ENCODE measurements at places on chromosomes 5 and 9.

DNA sequence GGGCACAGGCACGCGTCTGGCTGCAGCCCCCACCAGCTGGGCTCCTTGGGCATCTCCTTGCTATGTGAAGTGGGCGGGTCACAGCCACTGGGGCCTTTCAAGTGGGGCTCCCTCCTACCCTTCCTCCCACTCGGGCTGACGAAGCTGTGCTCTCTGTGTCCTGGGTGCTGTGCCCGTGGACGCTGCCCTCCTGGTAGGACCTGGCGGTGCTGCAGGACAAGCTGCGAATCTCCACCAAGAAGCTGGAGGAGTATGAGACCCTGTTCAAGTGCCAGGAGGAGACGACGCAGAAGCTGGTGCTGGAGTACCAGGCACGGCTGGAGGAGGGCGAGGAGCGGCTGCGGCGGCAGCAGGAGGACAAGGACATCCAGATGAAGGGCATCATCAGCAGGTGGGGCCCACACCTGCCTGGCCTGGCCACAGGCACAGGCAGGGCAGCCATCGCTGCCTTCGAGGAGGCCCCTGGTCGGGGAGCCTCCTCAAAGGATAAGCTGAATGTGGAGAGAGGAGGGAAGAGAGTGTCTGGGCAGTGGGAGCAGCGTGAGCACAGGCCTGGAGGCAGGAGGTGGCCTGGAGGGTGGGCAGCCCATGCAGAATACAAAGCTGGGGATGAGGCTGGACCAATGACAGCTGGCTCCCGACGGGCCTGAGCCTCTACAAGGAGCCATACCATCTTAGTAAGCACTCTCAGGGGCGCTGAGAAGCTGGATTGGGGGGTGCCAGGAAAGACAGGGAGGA is 124.7 kb downstream of the DAB2IP start:
- no peak for DNase-seq

DNA sequence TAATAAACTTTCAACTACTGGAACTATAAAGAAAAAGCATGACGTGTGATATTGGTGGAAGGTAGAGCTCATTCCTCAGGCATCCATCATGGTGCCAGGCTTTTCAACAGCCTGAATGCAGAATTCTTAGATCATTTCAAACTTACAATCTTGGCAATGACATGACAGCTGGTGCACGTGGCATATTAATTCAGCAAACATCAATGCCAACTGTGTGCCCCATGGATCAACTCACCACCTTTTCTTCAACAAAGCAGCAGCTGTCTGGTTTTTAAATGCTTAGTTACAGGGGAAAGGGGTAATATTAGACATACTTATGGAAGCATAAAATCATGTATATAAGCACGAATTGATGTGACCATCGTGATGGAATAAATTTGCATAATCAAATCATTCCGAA is 56.0 kb upstream of the OR13F1 start:
- no peak for DNase-seq

DNA sequence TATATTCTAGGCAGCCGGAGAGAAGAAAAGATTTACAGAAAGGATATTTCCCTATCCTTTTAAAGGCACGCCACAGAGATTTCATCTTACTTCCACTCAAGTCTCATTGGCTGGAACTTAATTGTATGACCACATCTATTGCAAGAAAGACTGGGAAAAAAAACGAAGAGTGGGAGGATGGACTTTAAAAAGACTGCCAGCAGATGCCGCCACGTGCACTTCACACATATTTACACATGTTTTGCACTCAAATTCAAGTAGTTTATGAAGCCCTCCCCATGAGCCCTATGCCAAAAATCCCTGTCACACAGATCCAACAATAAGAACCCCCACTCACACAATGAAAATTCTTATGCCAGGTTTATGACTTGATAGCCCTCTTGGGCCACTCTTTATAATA is 138.5 kb upstream of the TYRP1 start:
- no peak for DNase-seq

DNA sequence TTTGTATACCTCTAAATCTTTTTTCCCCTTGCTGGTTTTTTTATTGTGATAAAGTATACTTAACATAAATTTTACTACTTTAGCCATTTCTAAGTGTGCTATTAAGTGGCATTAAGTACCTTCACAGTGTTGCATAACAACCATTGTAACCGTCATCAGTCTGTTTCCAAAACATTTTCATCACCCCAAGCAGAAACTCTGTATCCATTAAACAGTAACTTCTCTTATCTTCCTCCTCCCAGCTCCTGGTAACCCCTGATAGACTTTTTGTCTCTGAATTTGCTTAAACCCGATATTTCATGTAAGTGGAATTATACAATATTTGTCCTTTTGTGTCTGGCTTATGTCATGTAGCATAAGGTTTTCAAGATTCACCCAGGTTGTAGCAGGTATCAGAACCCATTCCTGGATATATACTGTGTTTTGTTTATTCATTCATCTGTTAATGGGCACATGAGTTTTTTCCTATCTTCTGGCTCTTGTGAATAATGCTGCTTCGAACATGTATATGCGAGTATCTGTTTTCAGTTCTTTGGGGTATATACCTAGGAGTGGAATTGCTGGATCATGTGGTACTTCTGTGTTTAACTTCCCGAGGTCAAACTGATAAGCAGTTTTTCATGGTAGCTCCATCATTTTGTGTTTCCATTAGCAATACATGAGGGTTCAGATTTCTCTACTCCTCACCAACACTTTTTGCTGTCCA is 66.4 kb downstream of the EHMT1 start:
- DNase-seq = no peak

DNA sequence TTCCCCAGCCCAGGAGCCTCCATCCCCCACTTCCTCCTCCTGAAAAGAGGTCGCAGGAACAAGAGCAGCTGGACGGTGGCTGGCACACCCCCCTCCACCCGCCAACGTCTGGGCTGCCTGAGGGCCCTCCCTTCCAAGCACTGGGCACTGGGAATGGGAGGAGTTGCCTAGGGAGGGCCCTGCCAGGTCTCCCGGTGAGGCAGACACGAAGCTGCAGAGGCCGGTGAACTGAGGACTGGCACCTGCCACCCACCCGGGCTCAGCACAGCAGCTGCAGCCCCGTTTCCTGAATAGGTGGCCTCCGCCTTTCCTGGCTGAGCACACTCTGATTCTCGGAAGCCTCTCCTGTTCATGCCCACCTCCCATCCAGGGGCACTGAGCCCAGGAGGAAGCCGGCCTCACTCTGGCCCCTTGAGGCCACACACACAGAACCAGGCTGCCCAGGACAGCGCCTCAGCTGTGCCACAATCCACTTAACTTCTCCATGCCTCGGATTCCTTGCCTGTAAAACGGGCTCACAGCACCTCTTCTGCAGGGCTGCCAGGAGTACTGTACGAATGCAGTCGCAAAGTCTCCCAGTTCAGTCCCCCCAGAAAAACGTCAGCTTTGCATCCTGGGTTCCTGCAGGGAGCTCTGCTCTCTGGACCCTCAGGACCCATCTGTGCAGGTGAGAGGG is 1.3 kb downstream of the NPDC1 start:
- DNase-seq = no peak

- no peak for DNase-seq
Observed at GRCh38 chr5:148972974-148973374, 89.9 kb downstream of the SH3TC2 start.

DNA sequence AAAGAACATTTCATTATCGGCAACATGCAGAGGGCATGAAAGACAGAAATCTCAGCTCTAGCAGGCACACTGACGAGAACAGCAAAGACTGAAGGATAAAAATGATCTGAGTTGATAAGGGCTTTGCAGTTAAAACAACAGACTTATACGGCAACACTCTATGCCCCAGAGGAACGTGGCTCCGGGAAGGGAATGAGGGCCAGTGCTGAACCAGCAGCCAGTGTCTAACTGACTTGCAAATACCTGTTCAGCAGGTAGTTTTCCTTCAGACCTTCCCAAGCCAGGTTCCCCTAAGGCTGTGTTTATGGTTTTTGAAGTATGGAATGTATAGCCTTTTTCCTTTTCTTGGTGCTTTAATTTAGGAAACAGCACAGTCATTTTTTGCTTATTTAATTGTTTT is 121.3 kb upstream of the CDH18 start:
- no peak for DNase-seq

GRCh38 chr9:3863111-3863528 is 337.3 kb upstream of the RFX3 start:
- DNase-seq = peak; percentile 83

DNA sequence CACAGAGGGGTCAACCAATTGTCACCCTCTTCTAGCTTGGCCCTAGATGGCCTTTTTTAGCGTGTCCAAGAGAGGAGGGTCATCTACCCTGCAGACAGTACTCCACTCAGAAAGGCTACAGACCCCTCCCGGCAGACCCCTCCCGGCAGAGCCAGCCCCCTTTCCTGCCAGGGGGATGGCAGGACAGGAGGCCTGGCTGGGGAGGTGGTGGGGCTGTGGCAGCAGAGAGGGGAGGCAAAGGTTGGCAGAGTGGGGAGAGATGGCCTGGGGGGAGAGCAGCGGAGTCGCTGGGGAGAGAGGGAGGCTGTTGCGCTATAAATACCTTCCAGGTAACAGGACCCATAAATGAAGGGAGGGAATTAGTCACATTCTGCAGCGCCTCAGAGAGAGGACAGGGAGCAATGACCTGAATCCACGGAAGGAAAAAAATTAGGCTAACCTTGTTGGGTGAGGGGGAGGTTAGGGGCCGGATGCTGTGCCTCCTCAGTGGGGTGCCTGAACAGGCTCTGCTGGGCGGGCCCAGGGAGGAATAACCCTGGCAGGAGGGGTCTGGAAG is 32.9 kb upstream of the PSD2 start:
- no peak for DNase-seq

GRCh38 chr5:13625616-13626198 is 318.8 kb downstream of the DNAH5 start:
- no peak for DNase-seq

DNA sequence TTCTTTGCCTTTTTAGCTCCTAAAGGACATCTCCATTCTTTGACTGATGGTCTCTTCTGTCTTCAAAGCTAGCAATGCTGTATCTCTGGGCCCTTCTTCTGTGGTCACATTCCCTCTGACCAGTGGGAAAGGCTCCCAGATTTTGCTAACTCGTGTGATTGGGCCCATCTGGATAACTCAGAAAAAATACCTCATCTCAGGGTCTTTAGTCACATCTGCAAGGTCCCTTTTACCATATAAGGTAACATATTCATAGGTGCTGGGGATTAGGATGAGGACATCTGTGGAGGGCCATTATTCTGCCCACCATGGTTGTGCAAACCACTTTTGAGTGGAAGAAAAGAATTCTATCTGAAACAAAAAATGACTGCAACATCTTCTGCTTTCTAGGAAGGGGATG is 76.3 kb upstream of the MAMDC2 start:
- no peak for DNase-seq

- DNase-seq = no peak
Observed at GRCh38 chr9:5773324-5773999, 59.5 kb downstream of the ERMP1 start.

DNA sequence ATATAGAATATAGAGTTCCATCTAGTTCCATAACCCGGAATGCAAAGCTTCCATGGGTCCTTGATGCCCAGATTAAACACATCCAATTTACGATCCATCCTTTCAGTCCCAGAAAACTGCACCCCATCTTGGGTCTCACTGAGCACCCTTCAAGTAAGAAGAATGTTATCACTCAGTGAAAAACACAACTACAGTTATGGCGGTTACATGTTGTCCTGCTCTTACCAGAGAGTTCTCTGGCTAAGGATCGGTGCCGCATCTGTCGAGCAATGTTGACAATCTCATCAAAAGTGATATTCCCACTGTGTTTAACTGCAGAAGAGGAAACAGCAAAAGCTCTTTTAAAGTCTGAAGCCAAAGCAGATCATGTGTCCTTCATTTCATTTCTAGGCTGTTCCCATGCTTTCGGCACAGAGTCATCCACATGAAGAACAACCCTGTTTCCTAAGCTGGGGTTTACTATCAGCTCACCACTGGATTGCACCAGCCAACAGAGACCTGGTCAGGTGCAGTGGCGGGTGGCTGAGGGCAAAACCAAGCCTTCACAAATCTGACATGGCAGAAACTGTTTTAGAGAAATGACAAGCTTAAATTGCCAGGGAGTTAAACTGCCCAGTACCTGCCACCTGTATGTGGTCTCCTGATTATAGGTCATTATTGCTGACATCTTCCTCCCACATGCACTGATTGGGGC is 2.9 kb downstream of the RPL12 start:
- DNase-seq = peak; percentile 11

DNA sequence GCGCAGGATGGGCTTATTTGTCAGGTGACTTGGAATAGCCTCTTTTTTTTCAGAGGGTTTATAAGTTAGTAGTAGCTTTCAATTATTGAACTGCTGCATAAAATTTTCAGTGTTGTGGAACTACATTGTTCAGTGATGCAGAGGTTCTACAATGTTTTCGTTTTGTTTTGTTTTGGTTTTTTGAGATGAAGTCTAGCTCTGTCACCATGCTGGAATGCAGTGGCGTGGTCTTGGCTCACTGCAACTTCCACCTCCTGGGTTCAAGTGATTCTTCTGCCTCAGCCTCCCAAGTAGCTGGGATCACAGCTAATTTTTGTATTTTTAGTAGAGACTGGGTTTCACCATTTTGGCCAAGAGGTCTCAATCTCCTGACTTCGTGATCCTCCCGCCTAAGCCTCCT is 22.0 kb downstream of the NUP188 start:
- DNase-seq = no peak

DNA sequence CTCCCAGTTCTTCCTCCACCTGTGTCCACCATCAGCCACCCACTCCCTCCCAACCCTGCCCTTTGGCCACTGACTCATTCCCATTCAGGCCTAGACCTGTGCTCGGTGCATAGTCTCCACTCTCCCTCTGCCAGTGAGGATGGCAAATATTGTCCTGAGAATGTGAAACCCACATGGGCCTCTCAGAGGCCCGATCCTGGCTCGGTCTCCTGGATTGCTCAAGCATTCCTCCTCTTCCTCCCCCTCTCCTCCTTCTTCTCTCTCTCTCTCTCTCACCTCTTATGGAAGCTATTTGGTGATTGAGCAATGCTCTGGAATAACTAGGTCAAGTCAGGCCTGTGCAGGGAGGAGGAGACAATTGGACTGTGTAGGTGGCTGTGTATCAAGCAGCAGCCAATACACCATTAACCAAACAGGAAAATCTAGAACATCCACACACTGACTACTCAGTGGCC is 99.9 kb downstream of the KLF4 start:
- no peak for DNase-seq

DNA sequence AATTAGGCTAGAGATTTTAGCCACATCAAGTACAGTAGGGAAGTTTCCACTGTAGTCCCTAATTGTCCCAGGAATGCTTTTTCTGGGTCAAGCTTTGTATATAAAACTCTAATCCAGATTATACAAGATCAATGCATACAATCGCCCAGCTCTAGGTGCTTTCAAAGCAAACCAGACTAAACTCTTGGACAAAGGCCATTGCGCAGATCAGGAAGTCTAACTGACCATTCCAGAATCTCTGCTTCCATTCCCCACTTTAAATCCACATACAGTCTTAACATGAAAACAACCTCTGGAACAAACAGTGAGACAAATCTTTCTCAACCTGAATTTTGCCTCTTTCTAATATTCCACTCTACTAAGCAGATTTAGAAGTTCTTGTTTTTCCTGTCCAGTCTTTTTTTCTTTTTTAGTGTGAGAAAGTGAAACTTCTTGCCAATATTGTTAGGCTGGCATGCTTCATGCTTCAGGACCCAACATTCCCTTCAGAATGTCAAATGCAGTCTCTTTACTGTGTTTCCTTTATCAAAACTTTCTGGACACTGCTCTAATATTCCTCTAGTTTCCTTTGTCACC is 76.1 kb downstream of the ITGA1 start:
- no peak for DNase-seq

GRCh38 chr5:107624235-107624634 is 46.5 kb downstream of the EFNA5 start:
- no peak for DNase-seq
